Adrenal gland (tissue), 19 donors: ENCODE measurements at places on chromosomes 1 and 21.

DNA sequence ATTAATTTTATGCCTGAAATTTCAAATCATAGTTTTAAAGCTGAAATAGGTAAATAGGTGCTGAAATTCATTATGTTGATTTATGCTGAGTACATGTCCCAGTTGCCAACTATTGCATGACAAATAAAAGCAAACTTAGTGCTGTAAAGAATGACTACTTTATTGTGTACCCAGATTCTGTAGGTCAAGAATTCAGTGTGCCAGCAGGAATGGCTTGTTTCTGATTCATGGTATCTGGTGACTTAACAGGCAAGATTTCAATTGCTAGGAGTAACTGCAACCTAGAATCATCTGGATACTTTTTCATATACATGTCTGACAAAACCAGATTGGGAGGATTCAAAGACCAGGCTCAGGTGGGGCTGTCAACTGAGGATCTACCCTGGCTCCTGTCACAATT is 678.4 kb upstream of the ADAMTS5 start:
- no peak overlapping the region for H3K27ac ChIP-seq
- H3K4me3 ChIP-seq, result no peak overlapping the region

DNA sequence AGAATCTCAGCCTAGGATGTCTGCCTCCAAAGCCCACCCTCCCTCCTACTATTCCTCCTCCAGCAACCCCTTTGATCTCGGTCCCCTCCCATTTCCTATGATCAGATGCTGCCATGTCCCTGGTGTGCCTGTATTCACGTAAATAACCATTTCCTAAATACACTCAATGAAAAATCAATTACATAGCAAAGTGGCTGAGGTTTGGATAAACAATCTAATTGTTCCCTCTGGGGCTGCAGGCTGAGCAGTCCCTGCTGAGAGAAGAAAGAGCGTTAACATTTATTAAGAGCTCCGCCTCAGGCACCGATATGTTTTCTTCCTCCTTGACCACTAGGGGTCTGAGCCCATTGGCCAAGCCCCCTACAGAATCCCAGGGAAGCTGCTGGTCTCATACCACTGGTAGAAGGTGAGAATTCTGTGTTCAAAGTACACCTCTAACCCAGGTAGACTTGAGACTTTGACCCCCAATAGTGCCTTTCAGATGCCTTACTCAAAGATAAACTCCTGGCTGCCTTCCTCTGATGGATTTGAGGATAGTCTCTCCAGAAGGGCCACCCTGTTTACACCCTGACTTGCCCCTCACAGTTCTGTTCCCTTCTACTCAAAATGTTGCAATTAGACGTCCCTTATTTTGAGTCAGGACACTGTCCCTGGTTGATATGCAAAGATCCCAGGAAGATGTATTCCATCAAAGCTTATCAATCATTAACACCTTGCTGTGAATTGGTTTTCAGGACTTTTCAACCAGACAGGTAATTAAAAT is 33.9 kb upstream of the CAMK1G start:
- no peaks in the 10 kb centered on the region for H3K4me1 ChIP-seq
- no peaks in the 10 kb centered on the region for H3K27me3 ChIP-seq
- no peaks in the 10 kb centered on the region for H3K36me3 ChIP-seq
- no peak overlapping the region for H3K4me3 ChIP-seq

DNA sequence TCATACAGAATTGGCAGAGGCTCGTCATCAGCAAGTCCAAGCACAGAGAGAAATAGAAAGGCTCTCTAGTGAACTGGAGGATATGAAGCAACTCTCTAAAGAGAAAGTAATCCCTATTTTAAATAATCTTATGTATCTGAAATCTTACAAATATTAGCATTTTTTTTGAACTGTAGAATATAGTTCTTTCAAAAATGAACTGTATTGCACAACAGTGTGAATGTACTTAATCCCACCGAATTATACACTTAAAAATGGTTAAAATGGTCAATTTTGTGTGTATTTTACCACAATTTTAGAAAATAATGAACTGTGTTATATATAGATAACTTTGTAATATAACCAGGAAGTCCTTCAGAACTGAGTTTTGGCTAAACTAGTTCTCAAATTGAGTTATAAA is 75.9 kb downstream of the CCDC18 start:
- no peak overlapping the region for H3K4me3 ChIP-seq
- no peak for DNase-seq
- no peaks in the 10 kb centered on the region for H3K4me1 ChIP-seq
- no peak overlapping the region for H3K27ac ChIP-seq
- H3K27me3 ChIP-seq, result no peaks in the 10 kb centered on the region

DNA sequence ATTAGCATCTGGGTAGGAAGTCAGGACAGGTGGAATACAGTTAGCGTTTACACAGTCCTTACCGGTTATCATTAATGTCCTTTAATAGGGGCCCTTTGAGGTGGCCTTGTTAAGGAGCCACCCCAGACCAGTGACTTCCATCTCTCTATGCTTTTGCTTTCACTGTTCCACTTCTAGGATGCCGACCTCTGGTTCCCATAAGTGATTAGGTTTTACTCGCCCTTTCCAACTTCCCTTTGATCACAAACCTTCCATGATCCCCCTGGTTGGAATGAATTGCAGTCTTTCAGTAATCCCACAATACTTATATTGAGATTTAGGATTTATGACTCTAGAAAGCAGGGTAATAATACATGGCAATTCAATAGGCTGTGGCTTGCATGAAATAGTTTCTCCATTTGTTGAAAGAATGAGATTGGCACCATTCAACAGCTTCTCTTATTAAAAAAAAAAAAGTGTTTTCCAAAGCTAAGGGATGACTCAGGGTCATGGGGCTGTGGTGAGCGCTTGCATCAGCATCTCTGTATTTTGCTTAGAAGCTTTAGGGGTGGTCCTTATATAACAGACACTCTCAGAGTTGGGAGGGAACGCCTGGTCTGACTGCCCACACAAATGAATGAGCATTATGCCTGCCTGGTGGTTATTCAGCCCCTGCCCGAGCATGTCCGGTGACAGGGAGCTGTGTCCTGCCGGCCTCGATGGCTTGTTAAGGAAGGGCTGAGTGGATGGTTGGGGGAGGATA is 110.5 kb downstream of the CNIH3 start:
- peak; percentile 14 for DNase-seq
- H3K4me1 ChIP-seq, result no peaks in the 10 kb centered on the region
- no peak overlapping the region for H3K27ac ChIP-seq
- H3K36me3 ChIP-seq, result no peaks in the 10 kb centered on the region
- H3K4me3 ChIP-seq, result no peak overlapping the region
- H3K27me3 ChIP-seq, result no peaks in the 10 kb centered on the region

GRCh38 chr1:87794788-87795614 is 466.3 kb downstream of the LMO4 start:
- H3K36me3 ChIP-seq, result no peaks in the 10 kb centered on the region
- H3K4me3 ChIP-seq, result no peak overlapping the region
- no peaks in the 10 kb centered on the region for H3K4me1 ChIP-seq
- no peak for DNase-seq
- H3K27me3 ChIP-seq, result no peaks in the 10 kb centered on the region

GRCh38 chr1:150765296-150765976 is at the start of gene CTSS:
Gene CTSS (minus strand): TSS chr1:150765778. CDS start chr1:150764763, 1,015 bp downstream.
- peak within 1 kb of the TSS; percentile 27 for H3K4me3 ChIP-seq
- peak within 1 kb of the TSS; percentile 35 for H3K27ac ChIP-seq
- DNase-seq, result no peak

- no peak for DNase-seq
- H3K4me3 ChIP-seq, result no peak overlapping the region
- no peaks in the 10 kb centered on the region for H3K4me1 ChIP-seq
- no peak overlapping the region for H3K27ac ChIP-seq
- H3K36me3 ChIP-seq, result no peaks in the 10 kb centered on the region
Observed at GRCh38 chr1:13228343-13228781, 2.4 kb upstream of the PRAMEF18 start.

- H3K27me3 ChIP-seq, result no peaks in the 10 kb centered on the region
- H3K27ac ChIP-seq, result peak overlapping the region; percentile 95
- no peak for DNase-seq
- no peak overlapping the region for H3K4me3 ChIP-seq
Observed at GRCh38 chr1:234719454-234720251, 109.7 kb upstream of the IRF2BP2 start.

DNA sequence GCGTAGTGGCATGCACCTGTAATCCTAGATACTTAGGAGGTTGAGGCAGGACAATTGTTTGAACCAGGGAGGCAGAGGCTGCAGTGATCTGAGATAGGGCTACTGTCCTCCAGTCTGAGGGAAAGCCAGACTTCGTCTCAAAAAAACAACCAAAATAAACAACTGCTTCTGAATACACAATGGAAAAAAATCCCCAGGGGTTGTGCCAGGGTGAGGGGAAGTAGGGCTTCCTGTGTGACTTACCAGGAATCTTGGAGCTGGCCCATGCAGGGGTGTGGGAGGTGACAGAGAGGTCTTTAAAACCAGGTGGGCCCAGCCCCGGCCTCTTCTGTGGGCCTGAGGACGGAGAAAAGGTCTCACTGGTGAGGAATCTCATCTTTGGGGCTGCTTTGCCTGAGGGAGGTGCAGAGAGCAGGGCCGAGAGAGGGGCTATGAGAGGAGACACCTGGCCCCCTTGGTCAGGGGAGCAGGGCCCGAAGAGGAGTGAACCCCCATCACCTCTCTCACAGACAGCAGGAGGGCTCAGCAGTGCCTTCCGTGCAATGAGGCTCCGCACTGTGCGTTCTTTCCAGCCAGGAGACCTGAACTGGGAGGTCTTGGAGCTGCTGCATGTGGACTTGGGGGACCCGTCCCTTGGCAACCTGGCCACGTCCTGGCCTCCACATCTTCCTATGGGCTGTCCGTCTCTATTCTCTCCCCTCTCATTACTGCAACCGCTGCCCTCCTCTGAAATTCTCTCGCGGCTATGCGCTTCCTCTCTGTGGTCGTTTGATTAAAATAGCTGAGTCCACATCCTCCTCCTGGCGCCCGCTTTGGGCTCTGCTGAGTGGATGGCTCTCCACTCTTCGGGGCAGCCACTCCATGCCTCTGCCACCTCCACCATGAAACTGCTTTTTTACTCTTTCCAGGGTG is 10.7 kb downstream of the PLA2G5 start:
- no peaks in the 10 kb centered on the region for H3K4me1 ChIP-seq
- DNase-seq, result no peak
- no peak overlapping the region for H3K27ac ChIP-seq
- H3K36me3 ChIP-seq, result no peaks in the 10 kb centered on the region
- no peak overlapping the region for H3K4me3 ChIP-seq

GRCh38 chr1:241077386-241078147 is 279.4 kb downstream of the RGS7 start:
- no peaks in the 10 kb centered on the region for H3K27me3 ChIP-seq
- H3K4me3 ChIP-seq, result no peak overlapping the region
- H3K36me3 ChIP-seq, result no peaks in the 10 kb centered on the region
- H3K4me1 ChIP-seq, result no peaks in the 10 kb centered on the region
- H3K27ac ChIP-seq, result no peak overlapping the region

GRCh38 chr1:14914351-14914988 is 239.1 kb upstream of the TMEM51 start:
- no peaks in the 10 kb centered on the region for H3K27me3 ChIP-seq
- no peaks in the 10 kb centered on the region for H3K4me1 ChIP-seq
- no peak for DNase-seq
- H3K4me3 ChIP-seq, result no peak overlapping the region

- DNase-seq, result peak; percentile 72
- H3K27ac ChIP-seq, result no peak overlapping the region
- no peaks in the 10 kb centered on the region for H3K27me3 ChIP-seq
- no peak overlapping the region for H3K4me3 ChIP-seq
- peaks cover 68% of the 10 kb centered on the region for H3K4me1 ChIP-seq
- H3K36me3 ChIP-seq, result peaks cover 20% of the 10 kb centered on the region
Observed at GRCh38 chr1:205313563-205314308, 7.8 kb downstream of the NUAK2 start.

- no peaks in the 10 kb centered on the region for H3K36me3 ChIP-seq
- no peak for DNase-seq
- no peaks in the 10 kb centered on the region for H3K27me3 ChIP-seq
- no peak overlapping the region for H3K27ac ChIP-seq
- no peaks in the 10 kb centered on the region for H3K4me1 ChIP-seq
- no peak overlapping the region for H3K4me3 ChIP-seq
Observed at GRCh38 chr1:224542783-224543440, 73.2 kb upstream of the CNIH3 start.

- H3K4me1 ChIP-seq, result no peaks in the 10 kb centered on the region
- H3K36me3 ChIP-seq, result no peaks in the 10 kb centered on the region
- H3K27me3 ChIP-seq, result no peaks in the 10 kb centered on the region
Observed at GRCh38 chr1:119091618-119092017, 48.8 kb downstream of the WARS2 start.

DNA sequence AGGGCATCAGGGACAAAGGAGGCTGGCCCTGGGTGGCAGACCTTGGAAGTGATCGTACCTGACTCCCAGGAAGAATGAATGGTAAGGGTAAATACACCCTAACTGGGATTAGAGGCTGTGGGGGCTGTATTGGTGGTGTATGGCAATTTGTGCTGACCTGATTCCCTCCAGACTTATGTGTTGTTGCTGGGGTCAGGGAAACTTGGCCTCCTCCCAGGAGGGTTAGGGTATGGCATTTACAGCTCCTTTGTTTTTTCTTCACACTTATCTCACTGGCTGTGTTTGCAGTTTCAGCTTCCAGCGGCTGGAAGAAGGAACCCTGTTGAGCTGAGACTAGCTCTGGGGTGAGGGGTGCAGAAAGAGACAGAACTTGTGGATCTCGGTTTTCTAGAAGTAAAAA is 8.2 kb downstream of the VANGL1 start:
- no peaks in the 10 kb centered on the region for H3K36me3 ChIP-seq
- no peaks in the 10 kb centered on the region for H3K27me3 ChIP-seq
- H3K4me3 ChIP-seq, result no peak overlapping the region
- no peak for DNase-seq
- no peak overlapping the region for H3K27ac ChIP-seq

GRCh38 chr1:13830616-13831280 is 130.8 kb downstream of the PRDM2 start:
- no peaks in the 10 kb centered on the region for H3K4me1 ChIP-seq
- DNase-seq, result no peak
- H3K27me3 ChIP-seq, result no peaks in the 10 kb centered on the region
- H3K36me3 ChIP-seq, result no peaks in the 10 kb centered on the region
- no peak overlapping the region for H3K27ac ChIP-seq
